ENCODE measurements at places on chromosomes 7 and 10.

DNA sequence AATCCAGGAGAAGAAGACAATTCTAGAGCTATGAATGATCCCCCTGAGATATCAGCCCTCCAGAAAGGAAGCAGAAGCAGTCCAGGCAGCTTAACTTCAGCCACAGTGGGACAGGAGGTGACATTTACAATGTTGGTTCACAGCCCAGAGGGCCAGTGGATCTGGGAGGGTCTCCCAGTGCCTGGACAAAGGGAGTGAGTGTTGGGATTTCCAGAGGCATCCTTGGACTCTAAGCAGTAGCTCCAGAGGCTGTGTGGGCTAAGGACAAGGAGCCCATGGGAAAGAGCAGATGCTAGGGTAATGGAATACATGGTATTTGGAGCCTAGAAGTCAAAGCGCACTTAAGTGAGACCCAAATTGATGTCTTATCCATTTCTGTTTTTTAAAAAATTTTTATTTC is 97.4 kb upstream of the NUPR2 start:
- no peak for DNase-seq

- peak; percentile 61 for DNase-seq
These were observed 67.7 kb downstream of the COL13A1 start for GRCh38 chr10:69869291-69869961.

GRCh38 chr10:31142026-31142425 is 110.4 kb upstream of the ZNF438 start:
- DNase-seq: peak; percentile 81

DNA sequence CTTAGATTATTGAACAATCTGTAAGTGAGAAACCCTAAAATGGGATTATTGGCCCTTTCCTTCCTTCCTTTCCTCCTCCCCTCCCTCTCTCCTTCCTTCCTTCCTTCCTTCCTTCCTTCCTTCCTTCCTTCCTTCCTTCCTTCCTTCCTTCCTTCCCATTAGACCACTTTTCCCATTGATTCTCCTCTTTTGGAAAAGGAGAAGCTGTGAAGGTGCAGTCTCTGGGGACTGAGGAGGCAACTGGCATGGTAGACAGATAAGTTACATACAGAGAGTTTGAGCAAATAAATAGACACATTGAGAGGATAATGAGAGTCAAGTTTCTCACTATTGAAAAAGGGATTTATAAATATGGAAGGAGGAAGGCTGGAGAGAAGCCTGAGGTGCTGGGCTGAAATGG is 45.0 kb upstream of the CCDC7 start:
- no peak for DNase-seq

DNA sequence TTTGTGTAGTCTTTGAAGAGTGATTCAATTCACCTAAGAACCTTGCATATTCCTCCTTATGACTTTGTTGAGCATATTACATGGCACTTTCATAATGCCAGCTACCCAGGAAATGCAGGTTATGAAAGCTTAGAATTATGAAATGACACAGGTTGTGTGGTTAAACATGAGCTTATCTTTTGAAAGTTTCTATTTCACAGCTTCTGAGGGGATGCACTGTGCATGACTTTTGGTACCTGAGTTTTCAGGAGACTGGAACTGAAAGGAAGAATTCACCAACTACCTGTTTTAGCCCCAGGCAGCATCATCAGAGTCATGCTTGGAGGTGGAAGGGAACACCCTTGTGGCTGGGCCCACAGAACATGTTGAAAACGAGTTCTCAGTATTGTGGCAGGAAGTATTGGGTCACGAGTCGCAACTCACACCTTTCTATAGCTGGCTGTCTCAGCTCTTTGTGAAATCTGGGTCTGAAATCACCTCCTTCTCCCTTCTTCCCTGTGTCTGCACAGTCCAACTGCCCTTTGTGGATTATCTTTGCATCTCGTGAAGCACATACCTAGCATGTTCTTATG is 228.2 kb downstream of the PTEN start:
- no peak for DNase-seq

DNA sequence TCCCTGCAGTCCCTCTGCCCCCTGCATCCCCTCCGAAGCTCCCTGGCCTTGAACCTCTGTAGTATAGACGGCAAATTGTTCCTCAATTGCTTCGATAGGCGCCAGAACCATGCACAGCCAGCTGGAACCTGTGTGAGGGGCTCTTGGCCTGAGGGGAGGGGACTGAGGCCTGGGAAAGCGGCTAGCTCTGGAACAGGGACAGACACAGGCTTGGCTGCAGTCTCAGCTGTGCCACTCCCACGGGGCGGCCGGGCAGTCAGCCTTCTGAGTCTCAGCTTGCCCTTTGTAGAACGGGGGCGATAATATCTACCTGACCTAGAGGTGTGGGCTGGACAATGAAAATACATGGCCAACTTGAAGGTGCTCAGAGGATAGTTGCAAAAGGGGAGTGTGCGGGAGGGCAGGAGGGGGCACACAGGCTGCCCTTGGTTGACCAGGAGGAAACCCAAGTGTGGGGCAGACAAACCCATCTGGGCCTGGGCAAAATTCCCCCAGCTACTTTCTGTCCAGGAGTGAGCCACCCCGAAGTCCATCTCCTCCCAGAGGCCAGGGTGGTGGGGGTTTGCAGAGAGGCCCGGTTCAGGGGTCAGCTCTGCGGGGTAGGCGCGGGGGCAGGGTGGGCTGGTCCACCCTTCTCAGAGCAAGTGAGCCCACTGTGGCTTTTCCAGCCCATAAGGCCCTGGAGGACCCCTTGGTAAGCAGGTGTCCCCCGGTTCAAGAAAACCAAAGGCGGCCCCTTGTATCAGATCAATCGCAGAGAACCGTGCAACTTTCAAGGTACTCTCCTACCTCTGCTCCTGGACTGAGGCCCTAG is 4.6 kb downstream of the CRYGN start:
- no peak for DNase-seq

DNA sequence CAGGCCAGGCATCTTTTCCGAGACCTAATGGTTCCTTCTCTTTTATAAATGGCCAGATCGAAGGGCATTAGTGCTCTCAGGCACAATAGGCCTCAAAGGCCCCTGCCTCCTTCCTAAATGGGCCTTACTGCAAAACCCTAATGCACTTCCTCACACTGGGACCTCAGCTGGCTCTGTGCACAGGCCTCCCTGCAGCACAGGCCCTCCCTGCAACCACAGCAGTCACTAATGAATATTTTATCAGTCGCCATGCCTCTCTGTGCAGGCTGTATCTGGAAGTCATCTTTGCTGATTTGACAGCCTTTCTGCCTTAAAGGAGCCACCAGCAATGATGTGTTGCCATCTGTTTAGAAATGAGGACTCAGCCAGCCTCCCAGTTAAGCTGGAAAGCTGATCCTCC is 54.9 kb upstream of the SDK1 start:
- DNase-seq: no peak

DNA sequence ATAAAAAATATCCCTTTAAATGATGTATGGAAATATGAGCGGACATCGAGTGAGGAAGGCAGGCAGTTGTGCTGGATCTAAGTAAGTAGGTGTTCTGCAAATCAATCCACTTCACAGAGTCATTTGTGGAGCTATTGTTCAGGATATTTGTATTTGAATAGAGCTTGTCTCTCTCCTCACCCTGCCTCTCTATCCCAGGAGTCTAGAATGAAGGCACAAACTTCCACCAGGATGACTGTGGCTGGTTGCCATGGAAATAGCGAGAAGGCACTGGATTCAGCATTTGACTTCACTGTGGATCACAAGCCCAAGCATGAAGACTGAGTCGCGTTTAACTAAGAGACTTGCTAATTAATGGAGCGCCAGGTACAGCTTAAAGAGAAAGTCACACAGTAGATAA is 53.2 kb downstream of the NPY start:
- no peak for DNase-seq

DNA sequence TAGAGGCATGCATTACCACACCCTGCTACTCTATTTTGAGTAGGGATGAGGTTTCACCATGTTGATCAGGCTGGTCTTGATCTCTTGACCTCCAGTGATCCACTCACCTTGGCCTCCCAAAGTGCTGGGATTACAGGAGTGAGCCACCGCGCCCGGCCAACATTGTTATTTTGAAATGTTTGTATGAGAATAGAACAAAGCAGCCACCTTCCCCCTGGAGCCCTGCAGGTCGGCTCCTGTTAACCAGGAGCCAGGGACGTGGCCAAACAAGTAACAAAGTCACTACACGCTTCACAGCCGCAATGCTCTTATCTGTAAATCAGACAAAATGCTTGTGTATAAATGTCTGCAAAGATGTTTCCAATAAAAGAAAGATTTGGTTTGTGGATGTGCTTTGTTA is 295.4 kb downstream of the CNTNAP2 start:
- DNase-seq: no peak

DNA sequence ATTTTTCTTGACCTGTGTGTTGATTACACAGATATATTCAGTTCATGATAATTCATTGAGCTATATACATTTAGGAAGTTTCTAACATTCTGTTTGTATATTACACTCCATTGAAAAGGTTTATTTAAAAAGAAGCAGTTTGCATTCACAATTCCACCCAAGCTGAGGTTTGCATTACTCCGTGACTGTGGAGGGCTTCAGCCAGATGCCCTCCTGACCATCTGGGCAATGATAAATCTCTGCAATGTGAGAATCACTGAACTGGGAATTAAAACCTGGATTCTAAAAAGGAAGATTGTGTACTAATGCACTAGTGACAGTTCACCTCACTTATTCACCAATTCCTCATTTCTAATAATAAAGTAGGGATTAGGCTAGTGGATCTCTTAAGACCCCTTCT is 36.4 kb upstream of the CYP2C9 start:
- DNase-seq: no peak

GRCh38 chr10:27503498-27504006 is 552 bp upstream of the RAB18 start:
- DNase-seq: no peak

- DNase-seq: peak; percentile 61
These were observed 18.1 kb downstream of the GARS1 start for GRCh38 chr7:30612658-30613265.

DNA sequence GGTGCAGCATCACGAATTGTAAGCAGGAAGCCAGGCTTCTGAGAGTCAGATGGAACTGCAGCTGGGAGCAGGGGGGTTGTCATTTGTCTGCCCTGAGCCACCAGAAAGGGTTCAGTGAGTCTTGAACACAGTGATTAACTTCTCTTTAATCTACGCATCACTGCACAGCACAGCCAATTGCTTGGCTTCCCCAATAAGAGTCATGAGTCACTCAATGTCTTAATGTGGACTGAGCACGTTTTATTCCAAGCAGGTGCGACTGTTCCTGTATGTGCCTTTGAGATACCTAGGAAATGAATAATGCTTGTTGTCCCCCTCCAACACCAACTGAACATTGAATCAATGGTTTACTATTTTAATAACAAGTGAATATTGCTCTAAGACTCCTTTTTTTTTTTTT is 26.0 kb upstream of the PLEKHA1 start:
- no peak for DNase-seq

- no peak for DNase-seq
These were observed 205.3 kb downstream of the BUB3 start for GRCh38 chr10:123359539-123359938.

DNA sequence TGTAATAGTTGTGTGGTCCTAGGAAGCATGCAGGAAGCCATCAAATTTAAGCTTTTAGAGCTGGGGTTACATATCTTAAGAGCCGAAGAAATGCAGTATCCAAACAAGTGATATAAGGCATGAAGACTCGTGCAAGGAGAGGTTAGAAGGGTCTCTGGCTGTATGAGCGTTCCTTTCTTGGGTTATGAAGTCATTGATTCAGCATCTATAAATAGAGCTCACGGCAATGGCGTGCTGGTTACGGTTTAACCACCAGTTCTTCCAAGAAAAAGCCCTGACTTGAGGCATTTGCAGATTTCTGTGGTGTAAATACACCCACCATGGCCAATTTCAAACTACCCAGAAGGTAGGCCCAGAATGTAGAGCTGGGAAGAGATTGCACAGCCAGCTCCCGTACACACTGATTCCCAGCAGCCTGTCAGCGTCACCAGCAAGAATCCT is 72.0 kb upstream of the KAT6B start:
- no peak for DNase-seq

- DNase-seq: no peak
These were observed 82.2 kb upstream of the SCIN start for GRCh38 chr7:12488341-12488740.

DNA sequence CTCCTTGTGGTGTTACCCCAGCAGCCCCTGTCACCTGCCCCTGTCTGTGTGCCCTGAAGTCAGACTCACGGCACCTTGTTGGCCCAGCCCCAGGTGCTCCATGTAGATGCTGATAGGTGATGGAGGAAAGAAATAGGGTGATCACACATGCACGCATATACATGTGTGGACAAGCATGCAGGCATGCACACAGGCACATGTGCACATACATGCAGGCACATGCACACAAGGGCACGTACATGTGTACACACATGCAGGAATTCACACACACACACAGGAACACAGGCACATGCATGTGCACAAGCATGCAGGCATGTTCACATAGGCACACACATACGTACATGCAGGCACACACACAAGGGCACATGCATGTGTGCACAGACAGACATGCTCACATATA is 16.6 kb upstream of the ELFN1 start:
- DNase-seq: no peak

DNA sequence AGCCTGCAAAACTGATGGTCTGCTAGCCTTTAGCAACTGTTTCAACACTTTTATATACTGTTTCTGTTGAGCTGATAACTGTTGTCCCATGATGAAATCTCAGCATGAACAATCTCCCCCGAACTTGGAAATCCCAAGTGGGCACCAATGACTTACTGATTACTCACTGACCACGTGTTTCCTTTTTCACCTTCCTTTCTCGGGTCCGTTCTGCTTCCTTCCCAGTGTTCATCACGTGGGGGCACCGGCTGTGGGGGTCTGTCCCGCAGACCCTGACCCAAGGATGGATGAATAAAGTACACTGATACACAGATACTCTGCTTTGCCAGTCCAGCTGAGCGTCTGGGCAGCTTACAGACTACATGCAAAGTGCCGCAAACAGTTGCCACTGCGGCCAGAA is 39.0 kb upstream of the RASGEF1A start:
- peak; percentile 29 for DNase-seq

DNA sequence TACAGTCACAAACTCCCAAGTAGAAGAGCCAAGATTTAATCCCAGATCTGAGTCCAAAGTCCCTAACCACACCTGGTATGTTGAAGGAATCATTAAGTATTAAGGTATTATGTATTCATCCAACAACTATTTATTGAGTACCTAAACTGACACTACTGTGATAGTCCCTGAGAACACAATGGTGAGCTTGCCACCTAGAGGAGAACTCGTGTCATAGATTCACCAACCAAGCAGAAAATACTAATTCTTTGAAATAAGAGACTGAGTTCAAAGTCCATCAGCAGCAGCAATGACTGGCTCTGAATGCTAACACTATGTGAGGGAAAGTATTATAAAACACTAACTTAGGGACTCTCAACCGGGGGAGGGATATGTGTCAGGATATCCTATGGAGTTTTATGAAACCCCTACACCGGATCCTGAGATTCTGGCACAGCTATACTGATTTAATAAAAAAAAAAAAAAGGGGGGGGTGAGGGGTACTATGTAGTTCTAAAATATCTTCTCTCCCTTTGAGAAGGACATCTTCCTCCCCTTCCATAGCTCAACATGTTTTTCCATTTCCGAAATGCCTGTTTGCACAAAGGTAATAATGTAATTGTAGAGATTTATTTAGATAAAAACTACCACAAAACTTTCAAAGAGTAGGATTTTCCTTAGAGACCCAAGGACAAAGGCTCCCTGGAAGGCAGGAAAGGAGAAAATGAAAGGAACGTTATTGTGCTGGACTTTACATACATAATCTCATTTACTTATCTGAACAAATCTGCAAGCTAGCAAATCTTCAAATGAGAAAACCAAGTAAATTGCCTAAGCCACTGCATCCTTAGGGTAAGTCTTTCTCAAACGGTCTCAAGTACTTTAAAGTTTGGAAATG is 1.6 kb downstream of the NCOA4 start:
- DNase-seq: peak; percentile 80
